ENCODE measurements at places on chromosomes 2 and 18.
A peak's percentile ranks its signal among the peaks of the same experiment; 100 is the strongest.

- DNase-seq, result no peak
Measured at GRCh38 chr2:209322905-209323512, 100.8 kb upstream of the MAP2 start.

GRCh38 chr2:588074-588645 lies 89.0 kb downstream of the TMEM18 start:
- no peak for DNase-seq

GRCh38 chr2:114122930-114123329 lies 233.0 kb downstream of the ACTR3 start:
- no peak for DNase-seq

DNA sequence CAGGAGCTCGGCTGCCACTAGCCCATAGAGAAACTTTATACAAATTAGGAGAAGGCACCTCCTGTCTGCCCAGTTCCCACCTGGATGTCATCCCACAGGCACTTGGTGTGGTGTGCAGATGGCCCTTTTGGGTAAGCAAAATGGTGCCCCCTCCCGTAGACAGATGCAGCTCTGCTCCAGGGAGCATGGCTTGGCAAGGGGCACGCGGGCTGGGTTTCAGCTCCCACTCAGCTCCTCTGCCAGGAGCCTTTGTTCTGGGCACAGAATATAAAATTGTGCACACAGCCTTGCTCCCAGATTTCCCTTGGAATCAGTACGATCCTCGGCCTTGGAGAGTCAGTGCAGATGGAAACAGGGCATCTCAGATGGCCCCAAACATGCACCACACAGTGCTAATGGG lies 20.3 kb upstream of the KCNF1 start:
- no peak for DNase-seq

GRCh38 chr18:2482706-2483475 lies 88.4 kb downstream of the METTL4 start:
- DNase-seq, result no peak

DNA sequence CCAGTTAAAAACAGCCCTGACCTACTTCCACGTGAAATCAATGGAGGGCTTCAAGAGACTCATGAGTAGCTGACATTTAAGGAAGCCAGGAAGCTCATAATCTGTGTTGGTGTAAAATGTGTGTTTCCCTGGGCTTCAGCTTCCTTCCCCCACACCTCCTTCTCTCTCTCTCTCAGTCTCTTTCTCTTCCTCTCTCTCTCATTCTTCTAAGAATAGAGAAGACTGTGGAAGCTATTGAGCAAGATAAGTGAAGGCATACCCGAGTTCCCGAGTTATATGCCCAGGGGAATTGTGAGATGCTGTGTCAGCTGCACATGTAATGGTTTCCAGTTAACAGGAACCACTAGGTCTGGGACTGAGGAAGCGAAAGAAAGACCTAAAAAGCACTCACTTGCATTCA lies 199.4 kb downstream of the NYAP2 start:
- DNase-seq, result no peak

- no peak for DNase-seq
Measured at GRCh38 chr2:46068636-46069035, 228.6 kb upstream of the EPAS1 start.

- peak; percentile 20 for DNase-seq
Measured at GRCh38 chr2:165016772-165017411, 61.6 kb upstream of the SLC38A11 start.

- no peak for DNase-seq
Measured at GRCh38 chr2:186612555-186613440, 22.9 kb downstream of the ITGAV start.

DNA sequence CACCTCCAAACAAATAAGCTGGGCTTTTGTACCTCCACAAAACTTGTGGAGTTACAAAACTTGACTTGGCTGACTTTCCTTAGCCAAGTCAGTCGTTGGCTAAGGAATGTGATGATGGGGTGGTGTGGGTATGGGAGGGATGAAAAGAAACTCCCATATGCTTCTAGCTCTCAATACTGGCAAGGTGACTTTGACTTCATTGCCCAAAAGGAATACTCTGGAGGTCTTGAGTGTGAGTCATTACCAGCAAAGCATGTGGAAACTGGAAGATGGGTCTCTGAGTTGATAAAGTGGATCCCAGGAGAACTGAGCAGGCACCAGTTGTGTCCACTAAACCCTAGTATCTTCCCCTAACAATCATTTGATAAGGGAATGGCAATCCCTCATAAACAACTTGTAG lies 226.7 kb downstream of the GULP1 start:
- DNase-seq, result no peak

DNA sequence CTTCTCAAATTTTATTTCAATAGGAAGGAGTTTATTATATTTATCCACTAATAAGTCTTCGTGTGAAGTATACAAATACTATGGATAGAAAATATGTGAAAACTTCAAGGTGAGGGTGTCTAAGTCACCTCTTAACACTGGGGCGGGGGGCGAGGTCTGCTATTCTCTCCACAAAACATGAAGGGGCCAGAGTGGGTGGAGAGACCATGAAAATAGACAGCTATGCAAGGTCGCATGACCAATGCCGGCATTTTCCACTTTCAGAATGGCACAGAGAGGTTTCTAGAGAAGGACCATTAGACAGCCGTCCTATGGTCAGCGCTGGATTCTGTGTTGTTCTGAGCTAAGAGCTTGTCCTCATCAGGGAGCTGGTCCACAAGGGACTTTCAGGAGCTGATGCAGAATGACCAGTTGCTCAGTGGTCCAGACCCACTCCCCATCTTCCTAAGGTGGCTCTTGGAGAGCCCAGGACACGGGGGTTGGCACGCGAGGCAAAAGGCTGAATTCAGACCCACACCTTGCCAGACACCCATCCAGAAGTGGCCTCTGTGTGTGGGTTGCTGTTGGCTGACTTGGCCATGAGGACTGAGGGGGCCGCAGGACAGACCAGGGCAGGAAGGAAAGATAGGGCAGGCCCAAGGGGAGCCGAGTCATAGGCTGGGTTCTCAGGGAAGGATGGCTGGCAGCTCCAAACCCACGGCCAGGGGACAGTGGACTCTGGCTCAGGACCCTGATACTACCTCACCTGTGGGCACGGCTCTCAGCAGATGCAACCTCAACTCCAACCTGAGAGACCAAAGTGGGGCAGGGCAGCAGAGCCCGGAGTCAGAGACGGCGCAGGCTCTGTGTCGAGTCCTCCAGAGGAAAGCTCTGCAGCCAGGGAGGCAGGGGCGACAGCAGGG lies 69.8 kb downstream of the NDUFA10 start:
- no peak for DNase-seq

- no peak for DNase-seq
Measured at GRCh38 chr2:140747665-140748064, 1383.2 kb downstream of the LRP1B start.

DNA sequence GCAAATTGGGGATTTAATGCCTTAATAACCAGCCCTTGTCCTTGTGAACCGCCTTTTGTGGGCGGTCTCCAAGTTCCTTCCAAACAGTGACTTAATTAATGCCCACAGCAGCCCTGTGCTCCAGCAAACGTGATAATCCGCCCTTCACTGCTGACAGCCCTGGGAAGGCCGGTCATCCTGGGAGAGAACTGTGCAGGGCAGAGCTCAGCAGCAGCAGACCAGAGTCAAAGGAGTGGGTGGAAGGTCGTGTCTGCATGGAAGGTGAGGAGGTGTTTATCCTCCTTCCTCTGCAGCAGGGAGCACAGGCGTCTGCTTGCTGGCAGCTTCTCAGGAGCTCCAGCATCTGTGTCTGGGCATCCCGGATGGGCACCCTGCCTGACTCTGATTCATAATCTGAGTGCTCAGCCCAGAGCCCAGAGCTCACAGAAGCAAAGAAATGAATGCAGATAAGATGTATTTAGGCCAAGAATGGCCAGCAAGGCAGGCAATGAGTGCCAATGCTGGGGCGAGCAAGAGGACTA lies 270.0 kb upstream of the PXDN start:
- DNase-seq, result no peak

Data from Panc1 (cell line).